Lung microvascular endothelial cell (primary cell): ENCODE measurements at places on chromosomes 7 and 10. TPM values are rescaled to one million over a fixed set of nuclear protein-coding genes. Genes with fewer than 3 reads are reported as not detected.
A peak's percentile ranks its signal among the peaks of the same experiment; 100 is the strongest.

GRCh38 chr10:5633166-5633749, 33.1 kb downstream of the ASB13 start:
- no peak for DNase-seq

DNA sequence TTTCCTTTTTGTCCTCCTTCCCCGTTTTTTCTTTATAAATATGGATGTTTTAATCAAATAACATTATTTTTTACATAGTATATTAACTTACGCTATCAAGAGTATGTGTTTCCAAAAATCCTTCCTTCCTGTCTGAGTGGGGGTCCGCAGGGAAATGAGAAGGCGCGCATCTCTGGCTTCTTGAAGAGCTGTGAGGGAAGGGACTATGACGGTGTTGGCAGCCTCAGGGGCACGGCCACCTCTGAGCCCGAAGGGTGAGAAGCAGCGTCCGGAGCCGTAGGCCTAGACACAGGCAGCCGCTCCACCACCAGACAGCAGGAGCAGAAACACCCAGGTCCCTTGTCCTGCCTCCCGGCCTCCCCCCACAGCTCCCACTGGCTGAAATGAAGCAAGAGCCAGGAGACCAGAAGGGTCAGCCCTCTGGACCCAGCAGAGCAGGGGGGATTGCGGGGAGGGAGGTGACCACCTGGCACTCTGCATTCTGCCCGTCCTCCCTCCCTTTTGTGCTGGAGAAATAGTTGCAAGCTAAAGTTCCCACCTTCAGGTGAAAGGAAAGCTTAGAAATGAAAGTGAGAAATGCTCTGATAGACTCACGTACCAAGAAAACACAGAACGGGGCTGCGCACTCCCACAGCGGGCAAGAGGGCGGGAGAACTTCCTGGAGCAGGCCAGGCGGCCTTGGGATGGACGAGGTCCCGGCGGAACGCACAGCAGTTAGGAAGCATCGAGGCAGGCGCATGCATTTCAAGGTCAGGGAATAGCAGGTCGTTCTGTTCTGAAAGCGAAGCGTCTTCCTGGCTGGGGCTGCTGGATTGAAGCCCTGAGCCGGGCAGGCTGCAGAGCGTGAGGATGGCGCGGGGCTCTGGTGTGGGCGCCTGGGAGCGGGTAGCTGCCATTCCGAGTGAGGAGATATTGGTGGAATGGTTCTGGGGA, 105.5 kb downstream of the GALNT11 start:
- no peak for DNase-seq

GRCh38 chr10:65010845-65011244, 1489.6 kb downstream of the REEP3 start:
- DNase-seq: no peak

- DNase-seq: no peak
Measured at GRCh38 chr10:114374053-114374791, 30.1 kb downstream of the AFAP1L2 start.

- peak; percentile 79 for DNase-seq
Measured at GRCh38 chr10:116796910-116797513, 52.3 kb upstream of the ENO4 start.

The WEE2 gene
- under 0.01 TPM in 2 replicates for total RNA-seq

The NCF1 gene
- total RNA-seq: not detected in 2 replicates

The FGFBP3 gene
- 0.22 and 0.40 TPM in 2 replicates for total RNA-seq

The ZCWPW1 gene
- total RNA-seq: 0.44 and 0.79 TPM in 2 replicates

The BLNK gene
- not detected in 2 replicates for total RNA-seq

The THNSL1 gene
- 1.5 and 3.6 TPM in 2 replicates for total RNA-seq
